Omental fat pad (tissue), 4 donors: ENCODE measurements at places on chromosomes 4 and X.

DNA sequence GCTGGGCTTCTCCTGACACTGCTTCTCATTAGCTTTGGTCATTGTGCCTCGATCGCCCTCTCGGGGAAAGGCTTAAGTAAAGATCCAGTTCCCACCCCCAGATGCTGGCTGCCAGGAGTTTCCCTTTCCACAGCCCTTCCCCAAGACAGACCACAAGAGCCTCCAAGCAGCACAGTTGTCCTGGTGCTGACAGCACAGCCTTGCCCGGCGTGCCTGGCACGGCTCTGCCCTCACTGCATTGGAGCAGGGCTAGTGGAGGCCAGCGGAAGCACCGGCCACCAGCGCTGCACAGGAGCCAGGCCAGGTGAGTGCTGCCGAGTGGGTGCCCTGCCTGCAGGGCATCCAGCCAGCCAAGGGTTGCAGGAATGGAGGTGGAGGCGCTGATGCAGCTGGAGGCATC, 9.7 kb upstream of the MSANTD1 start:
- no peak for DNase-seq

DNA sequence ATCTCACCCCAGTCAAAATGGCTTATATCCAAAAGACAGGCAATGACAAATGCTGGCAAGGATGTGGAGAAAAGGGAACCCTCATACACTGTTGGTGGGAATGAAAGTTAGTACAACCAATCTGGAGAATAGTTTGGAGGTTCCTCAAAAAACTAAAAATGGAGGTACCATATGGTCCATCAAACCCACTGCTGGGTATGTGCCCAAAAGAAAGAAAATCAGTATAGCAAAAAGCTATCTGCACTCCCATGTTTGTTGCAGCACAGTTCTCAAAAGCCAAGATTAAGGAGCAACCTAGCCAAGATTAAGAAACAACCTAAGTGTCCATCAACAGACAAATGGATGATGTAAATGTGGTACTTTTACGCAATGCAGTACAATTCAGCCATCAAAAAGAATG, 70.7 kb downstream of the DCAF12L1 start:
- DNase-seq = no peak

GRCh38 chrX:110248578-110248977, 69.3 kb downstream of the AMMECR1 start:
- DNase-seq = no peak

DNA sequence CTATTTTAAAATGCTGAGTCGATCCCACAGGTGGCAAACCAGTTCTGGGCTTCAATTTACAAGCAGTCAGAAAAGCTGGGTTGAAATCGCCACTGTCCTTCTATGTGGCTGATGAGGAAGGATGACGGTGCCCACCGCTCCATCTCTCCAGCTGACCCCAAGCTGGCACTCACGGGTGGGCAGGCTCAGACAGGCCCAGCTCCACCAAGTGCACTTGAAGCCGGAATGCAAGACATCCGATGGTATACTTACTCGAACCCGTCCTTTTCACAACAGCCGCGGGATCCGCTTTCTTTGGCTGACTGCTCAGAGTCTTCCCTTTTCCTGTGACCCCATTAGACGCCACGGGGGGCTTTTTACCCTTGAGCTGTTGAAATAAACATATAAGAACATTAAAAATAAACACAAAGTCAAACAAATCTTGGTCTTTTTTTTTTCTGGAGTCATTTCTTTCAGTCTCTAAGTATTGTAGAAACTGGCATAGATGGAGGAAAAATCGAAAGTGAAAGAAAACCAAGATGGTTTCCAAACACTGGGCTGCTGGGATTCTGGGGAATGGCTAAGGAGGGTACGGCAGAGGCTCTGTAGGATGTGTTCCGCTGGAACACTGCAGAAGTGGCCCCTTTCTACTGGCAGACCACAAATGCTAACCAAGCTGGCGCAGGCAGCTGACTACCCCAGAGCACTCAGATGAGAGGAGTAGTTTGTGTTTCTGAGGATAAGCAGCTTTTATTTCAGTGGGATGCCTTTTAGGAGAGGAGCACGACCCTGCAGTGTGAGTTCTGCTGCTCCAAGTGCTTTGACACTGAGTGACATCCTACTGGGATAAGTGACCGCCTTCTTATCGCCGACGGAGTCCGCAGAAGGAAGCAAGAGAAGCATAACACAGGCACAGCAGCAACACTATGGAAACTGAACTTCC, 160.9 kb downstream of the AFAP1 start:
- no peak for DNase-seq

- DNase-seq = no peak
Observed at GRCh38 chr4:99943904-99944437, 2.4 kb downstream of the DNAJB14 start.

DNA sequence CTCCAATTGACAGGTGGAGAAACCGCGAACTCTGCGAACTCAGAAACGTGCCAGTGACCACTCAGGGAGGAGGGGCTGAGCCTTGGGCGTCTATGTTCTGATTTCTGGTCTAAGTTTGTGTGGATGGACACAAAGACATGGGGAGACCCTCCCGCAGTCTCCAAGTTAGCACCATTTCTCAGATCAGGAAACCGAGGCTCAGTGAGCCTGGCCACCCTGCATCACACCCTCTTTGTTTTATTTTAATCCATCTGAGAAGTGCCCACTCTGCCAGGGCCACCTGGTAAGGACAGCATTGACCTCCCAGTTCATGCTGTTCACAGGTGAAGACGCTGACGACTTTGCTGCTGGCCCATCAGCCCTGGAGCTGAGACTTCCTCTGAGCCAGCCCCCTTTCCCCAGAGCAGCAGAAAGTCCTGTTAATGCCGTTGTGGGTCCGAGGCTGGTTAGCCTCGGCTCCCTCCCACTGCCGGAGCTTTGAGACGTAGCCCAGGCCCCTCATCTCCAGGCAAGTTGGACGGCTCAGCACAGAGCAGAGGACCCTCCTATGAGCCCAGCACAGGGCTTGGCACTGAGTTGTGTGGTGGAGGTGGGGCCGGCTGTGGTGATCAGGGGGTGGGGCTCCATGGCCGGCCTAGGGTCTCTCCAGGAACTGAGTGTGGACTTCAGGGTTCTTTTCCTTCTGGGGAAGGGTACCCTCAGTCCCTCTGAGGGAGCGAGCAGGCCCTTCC, 43.7 kb downstream of the PSAPL1 start:
- no peak for DNase-seq

DNA sequence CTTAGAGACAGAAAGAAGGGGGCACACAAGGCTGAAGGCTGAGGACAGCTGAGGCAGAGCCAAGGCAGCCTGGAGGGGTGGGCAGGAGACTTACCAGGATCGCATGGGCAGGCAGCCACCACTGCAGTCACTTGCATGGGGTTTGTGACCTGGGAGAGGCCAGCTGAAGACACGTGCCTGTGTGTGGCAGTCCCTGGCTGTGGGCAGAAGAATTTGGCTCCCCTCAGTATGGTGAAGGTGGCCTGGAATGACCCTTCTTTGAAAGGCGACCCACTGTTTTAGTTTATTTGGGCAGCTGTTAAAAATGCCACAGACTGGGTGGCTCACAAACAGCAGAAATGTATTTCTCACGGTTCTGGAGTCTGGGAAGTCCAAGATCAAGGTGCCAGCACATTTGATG, 22.1 kb upstream of the SLC34A2 start:
- DNase-seq = no peak

GRCh38 chr4:26384380-26385057, 63.7 kb downstream of the RBPJ start:
- no peak for DNase-seq

GRCh38 chrX:153634236-153634635, 12.8 kb upstream of the DUSP9 start:
- DNase-seq = no peak

DNA sequence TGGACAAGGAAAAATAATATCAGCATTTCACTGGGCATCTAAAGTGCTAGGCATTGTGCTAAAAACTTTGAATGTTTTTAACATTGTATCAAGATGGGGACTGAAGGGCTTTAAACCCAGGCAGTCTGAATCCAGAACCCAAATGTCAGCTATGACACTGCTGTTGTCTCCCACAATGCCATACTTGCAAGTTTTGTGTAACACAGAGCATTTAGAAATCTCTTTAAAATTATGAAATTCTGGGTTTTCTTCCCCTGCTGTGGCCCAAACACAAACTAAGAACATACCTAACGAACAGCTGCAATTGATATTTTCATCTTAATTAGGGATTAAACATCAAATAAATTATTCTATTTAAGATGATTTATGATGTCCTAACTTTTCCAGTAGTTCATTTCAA, 66.8 kb upstream of the LSM6 start:
- no peak for DNase-seq

DNA sequence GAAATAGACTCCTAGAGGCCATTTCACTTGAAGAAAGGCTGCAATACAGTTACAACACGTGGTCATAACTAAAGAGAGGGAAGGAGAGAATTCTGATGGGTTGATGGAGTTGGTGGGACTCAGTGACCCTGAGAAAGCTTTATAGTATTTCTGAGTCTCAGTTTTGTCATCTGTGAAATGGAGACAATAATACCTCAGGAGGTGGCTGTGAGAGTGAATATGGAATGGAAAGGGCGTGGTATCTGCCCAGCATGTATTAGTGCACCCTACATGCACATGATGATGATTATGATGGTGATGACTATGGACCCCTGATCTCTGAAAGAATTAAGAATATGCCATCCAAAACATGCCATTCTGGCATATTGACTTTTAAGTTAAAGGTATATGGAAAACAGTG, 66.0 kb downstream of the RHOH start:
- DNase-seq = no peak

DNA sequence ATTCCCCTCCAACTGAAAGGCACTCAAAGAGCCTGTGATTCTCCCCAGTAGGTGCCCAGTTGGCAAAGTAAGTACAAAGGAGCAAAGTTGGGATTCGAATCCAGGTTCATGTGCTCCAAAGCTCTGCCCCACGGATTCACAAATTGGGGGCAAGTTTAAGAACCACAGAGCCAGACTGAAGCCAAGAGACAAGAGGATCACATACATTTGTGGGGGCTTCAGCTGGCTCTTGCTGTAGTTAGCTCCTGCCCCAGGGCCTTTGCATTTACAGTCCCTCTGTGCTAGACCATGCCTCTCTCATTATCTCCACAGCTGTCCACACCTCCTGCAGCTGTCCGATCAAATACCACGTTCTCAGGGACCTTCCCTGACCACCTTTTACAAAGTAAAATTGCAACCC, 18.8 kb downstream of the PNMA6F start:
- no peak for DNase-seq

DNA sequence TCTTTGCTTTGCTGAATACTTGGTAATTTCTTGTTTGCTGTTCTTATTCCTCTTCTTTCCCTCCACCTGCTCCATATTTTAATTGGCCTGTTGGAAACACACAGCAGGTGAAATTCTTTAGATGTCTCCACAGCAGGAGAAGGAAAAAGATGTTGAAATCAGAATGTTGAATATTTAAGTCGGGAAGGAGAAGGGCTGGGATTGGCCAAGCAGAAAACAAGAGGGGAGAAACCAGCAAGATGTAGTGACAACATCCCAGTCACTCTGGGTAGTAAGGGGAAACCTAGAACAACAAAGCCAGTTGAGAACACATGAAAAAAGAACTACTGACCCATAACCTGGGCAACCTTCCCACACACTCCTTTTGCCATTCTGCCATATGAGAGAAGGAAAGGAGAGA, 37.3 kb upstream of the STAG2 start:
- DNase-seq = no peak
